ENCODE measurements at places on chromosomes 5 and 9.

- H3K36me3 ChIP-seq = no peaks in the 10 kb centered on the region
- no peak overlapping the region for H3K27ac ChIP-seq
- no peak for DNase-seq
- H3K4me1 ChIP-seq = no peaks in the 10 kb centered on the region
These were observed 99.9 kb downstream of the FAM174A start for GRCh38 chr5:100634937-100635534.

- H3K4me1 ChIP-seq = no peaks in the 10 kb centered on the region
- H3K36me3 ChIP-seq = no peaks in the 10 kb centered on the region
- H3K27ac ChIP-seq = no peak overlapping the region
These were observed 16.0 kb downstream of the TEK start for GRCh38 chr9:27125030-27125429.

- no peak overlapping the region for H3K4me3 ChIP-seq
- H3K27me3 ChIP-seq = peaks cover 5% of the 10 kb centered on the region
- H3K36me3 ChIP-seq = peaks cover 1% of the 10 kb centered on the region
- H3K27ac ChIP-seq = no peak overlapping the region
These were observed 3.6 kb upstream of the POC5 start for GRCh38 chr5:75720882-75721281.

- H3K36me3 ChIP-seq = peaks cover 18% of the 10 kb centered on the region
- peaks cover 62% of the 10 kb centered on the region for H3K4me1 ChIP-seq
- peak overlapping the region; percentile 76 for H3K4me3 ChIP-seq
- H3K27me3 ChIP-seq = no peaks in the 10 kb centered on the region
- peak overlapping the region; percentile 82 for H3K27ac ChIP-seq
- DNase-seq = no peak
These were observed 153.8 kb downstream of the AUH start for GRCh38 chr9:91207729-91208418.

DNA sequence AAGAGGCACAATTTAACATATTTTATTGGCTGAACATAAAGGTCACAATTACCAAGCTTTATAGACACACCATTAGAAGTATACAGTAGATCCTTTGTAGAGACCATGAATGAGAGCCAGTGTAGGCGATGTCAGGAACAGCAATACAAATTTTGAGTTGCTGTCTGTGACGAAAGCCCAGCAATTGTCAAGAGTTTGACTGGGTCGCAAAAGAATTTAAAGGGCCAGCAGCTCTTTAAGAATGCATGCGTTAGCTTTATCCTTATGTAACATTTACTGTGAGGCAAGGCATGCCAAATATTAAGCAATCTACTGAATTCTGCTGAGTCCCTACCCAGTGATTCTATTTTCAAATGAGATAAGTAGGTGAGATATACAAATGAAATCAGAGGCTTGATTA is 236.9 kb downstream of the ARRDC3 start:
- DNase-seq = no peak
- peaks cover 24% of the 10 kb centered on the region for H3K4me1 ChIP-seq
- no peak overlapping the region for H3K4me3 ChIP-seq
- H3K27ac ChIP-seq = no peak overlapping the region

- DNase-seq = no peak
- peak within 1 kb of the TSS; percentile 89 for H3K27ac ChIP-seq
These were observed at the start of gene TENT4A for GRCh38 chr5:6713274-6714225. TENT4A (plus strand) TSS chr5:6713432; CDS start chr5:6713984, 552 bp downstream.

DNA sequence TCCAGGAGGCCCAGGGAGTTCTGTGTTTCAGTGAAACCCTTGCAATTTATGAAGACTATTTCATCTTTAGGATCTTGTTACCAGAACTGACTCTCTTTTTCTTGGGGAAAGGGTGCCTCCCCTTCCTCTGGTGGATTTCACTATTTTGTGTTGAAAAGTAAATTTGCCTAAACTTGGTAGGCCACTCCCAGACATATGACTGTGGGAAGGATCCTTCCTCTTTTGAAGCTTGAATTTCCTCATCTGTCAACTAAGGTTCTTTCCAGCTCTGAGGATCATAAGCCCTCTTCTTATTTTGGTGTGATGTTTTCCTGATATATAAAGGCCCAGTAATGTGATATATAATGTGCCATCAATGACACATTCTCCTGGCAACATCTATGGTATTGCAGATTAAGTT is 59.1 kb upstream of the ZFAND5 start:
- no peak overlapping the region for H3K4me3 ChIP-seq
- H3K27me3 ChIP-seq = peaks cover 12% of the 10 kb centered on the region
- no peak for DNase-seq
- H3K27ac ChIP-seq = no peak overlapping the region

DNA sequence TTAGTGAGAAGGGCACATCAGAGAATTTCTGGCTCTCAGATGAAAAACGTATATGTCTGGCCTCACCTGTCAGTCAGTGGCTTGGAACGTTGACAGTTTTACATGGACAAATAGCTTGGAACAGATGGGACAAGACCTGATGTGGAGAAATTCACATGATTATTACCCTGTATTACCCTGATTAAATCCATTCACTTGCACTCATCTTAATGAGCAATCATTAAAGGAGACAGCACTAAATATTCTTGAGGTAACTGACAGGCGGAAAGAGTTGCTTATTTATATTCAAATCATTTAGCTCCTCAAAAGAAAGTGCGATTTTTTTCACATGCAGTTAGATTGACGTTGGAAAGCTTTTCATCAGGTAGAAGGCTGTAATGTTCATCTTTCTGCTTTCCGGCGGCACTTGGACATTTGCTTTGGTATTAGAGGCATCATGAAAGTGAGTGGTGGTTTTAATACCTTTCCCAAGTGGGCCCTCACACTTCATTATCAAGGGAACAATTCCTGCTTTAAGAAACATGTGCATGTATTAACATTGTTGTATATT is 11.7 kb upstream of the TAS2R1 start:
- peaks cover 5% of the 10 kb centered on the region for H3K36me3 ChIP-seq
- H3K27ac ChIP-seq = no peak overlapping the region
- H3K27me3 ChIP-seq = no peaks in the 10 kb centered on the region
- no peaks in the 10 kb centered on the region for H3K4me1 ChIP-seq
- H3K4me3 ChIP-seq = no peak overlapping the region
- DNase-seq = no peak

- H3K27ac ChIP-seq = peak overlapping the region; percentile 61
- peaks cover 10% of the 10 kb centered on the region for H3K4me1 ChIP-seq
- peaks cover 6% of the 10 kb centered on the region for H3K36me3 ChIP-seq
- no peaks in the 10 kb centered on the region for H3K27me3 ChIP-seq
- H3K4me3 ChIP-seq = no peak overlapping the region
- no peak for DNase-seq
These were observed 18.2 kb downstream of the FAF2 start for GRCh38 chr5:176466245-176466871.

DNA sequence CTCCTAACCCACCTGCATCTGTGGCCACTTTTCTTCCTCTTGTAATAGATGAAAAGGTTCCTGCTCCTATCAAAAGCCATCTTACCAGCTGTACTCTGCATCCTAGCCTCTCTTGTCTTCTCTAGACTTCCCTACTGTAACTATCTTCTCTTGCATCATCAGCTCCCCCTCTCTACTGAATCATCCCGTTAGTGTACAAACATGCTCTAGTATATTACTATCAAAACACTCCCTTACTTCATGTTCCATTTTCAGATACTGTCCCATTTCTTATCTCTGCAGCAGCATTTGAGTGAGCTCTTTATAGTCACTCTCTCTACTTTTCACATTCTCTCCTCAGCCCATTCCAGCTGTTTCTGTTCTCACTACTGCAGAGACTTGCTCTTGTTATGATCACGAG is 2.8 kb downstream of the SRA1 start:
- H3K27me3 ChIP-seq = no peaks in the 10 kb centered on the region
- H3K27ac ChIP-seq = peak overlapping the region; percentile 91
- H3K4me1 ChIP-seq = peaks cover 66% of the 10 kb centered on the region
- no peak for DNase-seq

DNA sequence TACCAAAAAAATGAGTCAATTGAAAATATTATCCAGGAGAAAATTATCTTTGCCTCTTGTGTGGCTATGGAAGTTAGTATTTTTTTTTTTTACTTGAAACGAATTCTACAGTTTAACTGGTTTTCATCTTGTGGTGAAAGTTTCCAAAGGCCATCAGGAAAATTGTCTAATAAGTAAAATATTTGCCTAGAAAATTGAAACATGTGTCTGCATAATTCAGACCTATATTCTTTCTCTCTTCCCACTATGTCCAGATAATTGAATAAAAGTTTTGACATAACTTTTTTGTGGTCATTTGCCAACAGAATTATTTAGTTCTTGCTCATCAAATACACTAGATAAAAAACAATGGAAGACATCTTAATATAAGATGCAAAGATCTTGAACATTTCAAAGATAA is 321.5 kb upstream of the RPS23 start:
- no peak overlapping the region for H3K27ac ChIP-seq
- H3K36me3 ChIP-seq = no peaks in the 10 kb centered on the region
- DNase-seq = no peak
- H3K4me3 ChIP-seq = no peak overlapping the region

DNA sequence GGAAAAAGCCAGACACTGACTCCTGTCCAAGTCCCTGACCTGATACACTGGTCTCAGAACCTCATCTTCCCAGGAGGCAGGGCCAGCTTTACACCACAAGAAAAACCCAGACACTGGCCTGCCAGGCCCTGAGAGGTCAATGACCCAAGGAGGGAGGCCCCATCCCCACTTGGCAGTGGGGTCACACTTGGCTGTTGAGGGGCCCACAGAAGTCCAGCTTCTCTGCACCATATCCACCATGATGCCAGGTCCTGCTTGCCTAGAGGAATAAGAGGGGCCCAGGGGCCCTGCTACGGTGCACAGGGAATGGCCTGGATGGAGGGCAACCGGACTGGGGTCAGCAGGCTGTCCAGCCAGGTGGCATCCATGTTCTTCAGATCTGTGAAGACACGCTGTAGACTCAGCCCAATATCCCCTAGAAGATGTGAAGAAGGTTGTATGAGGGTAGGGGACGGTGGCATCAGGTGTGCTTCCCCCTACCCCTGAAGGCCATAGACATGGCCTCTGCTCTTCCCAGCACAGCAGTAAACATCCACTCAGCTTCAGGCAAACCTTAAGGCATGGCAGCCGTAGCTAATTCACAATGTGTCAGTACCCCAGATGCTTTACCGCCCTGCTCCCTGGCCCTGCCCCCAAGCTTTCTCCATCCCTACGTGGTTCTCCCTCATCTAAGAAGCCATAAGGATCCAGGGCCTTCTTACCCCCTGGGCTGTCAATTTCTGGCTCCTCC is 6.7 kb downstream of the IRF1 start:
- no peaks in the 10 kb centered on the region for H3K27me3 ChIP-seq
- H3K4me1 ChIP-seq = peaks cover 80% of the 10 kb centered on the region
- peak overlapping the region; percentile 97 for H3K4me3 ChIP-seq
- peaks cover 46% of the 10 kb centered on the region for H3K36me3 ChIP-seq
- peak overlapping the region; percentile 90 for H3K27ac ChIP-seq
- peak; percentile 51 for DNase-seq

DNA sequence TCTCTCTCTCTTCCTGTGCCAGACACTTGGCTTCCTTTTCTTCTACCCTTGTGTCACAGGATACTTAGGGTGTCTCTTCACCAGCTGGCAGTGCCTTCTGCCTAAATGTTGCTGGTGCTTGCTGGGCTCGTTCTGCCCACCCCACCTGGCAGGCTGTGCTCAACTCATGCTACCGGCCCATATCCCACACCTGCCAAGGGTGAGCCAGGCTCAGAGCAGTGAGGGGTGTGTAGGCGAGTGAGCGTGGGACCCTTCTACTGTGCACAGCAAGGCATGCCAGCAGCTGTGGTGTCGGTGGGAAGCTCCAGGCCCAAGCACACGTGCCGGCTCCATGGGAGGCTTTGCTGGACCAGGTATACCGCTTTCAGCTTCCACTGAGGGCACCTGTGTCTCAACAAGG is 1626.7 kb upstream of the ACO1 start:
- no peak for DNase-seq
- H3K27me3 ChIP-seq = no peaks in the 10 kb centered on the region
- H3K36me3 ChIP-seq = no peaks in the 10 kb centered on the region
- H3K4me3 ChIP-seq = no peak overlapping the region
- no peaks in the 10 kb centered on the region for H3K4me1 ChIP-seq
- no peak overlapping the region for H3K27ac ChIP-seq

DNA sequence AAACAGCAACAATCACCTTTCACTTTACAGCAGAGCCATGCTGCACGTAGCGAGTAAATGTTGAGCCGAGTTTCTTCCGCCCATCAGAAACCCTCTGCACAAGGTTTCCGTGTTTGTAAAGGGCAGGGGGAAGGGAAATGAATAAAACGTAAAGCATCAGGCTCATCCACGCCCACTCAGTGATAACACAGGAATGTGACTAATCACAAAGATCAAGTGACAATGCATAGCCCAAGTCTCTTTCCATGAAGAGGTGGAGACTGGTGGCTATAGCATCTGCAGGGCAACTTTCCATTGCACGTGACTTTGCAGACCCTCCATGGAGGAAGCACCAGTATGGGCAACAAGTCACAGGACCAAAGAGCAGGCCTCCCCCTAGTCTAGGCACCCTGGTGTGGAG is 56.6 kb downstream of the CAMSAP1 start:
- H3K36me3 ChIP-seq = peaks cover 6% of the 10 kb centered on the region
- H3K27me3 ChIP-seq = no peaks in the 10 kb centered on the region
- no peak overlapping the region for H3K4me3 ChIP-seq
- no peak for DNase-seq
- no peaks in the 10 kb centered on the region for H3K4me1 ChIP-seq
- H3K27ac ChIP-seq = no peak overlapping the region

Measured in natural killer cell treated with Interleukin-12 subunit alpha and Interleukin-12 subunit beta and Interleukin-15 and Interleukin-18, amount 100 ng/mL, for 72 hours (primary cell).